SJSA1 (cell line): ENCODE measurements at places on chromosomes 7 and 10. TPM values are rescaled to one million over a fixed set of nuclear protein-coding genes. Genes with fewer than 3 reads are reported as not detected.

- H3K36me3 ChIP-seq: peaks cover 10% of the 10 kb centered on the region
- peak; percentile 87 for DNase-seq
- H3K4me3 ChIP-seq: peak overlapping the region; percentile 97
- peak overlapping the region; percentile 80 for H3K27ac ChIP-seq
- no peaks in the 10 kb centered on the region for H3K27me3 ChIP-seq
Measured at GRCh38 chr10:91163869-91164474, 56.5 kb upstream of the PCGF5 start.

DNA sequence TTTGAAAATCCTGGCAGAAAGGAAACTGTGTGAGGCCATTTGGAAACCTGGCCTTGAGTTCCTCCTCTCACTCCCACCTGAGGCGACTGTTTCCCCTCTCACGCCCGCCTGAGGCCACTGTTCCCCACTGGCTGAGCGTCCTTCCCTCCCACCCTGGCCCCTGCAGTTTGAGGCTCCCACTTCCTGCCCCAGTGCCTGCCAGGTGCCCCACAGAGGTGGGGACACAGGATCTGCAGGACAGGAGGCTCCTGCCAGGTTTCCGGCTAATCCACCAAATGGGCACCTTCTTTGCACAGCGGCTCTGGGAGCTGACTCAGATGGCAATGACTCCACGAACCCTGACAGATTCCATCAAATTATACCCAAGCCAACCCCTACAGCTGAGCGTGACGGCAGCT is 24.3 kb upstream of the LARP4B start:
- no peaks in the 10 kb centered on the region for H3K27me3 ChIP-seq
- H3K36me3 ChIP-seq: no peaks in the 10 kb centered on the region
- no peak overlapping the region for H3K27ac ChIP-seq
- DNase-seq: no peak
- H3K4me1 ChIP-seq: no peaks in the 10 kb centered on the region

GRCh38 chr7:100808354-100808875 is 18.9 kb downstream of the EPHB4 start:
- H3K4me3 ChIP-seq: no peak overlapping the region
- H3K27ac ChIP-seq: no peak overlapping the region
- peaks cover 78% of the 10 kb centered on the region for H3K36me3 ChIP-seq
- H3K4me1 ChIP-seq: peaks cover 6% of the 10 kb centered on the region
- H3K27me3 ChIP-seq: no peaks in the 10 kb centered on the region

DNA sequence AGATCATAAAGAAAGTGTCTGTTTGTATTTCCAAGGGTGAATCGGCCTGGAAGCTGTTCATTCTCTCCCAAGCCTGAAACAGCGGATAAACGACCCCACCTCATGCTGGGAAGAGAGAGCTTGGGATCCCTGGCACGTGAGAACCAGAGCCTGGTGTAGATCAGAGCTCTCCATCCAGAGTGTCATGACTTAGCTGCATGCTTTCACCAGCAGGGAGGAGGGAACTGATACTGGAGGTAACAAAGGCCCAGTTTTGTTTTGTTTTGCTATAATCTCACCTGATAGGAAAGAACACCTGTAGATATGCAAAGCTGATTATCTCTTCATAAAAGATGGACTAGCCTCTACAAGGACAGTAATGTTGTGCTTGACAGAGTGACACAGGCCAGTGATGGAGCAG is 236.6 kb downstream of the POM121L12 start:
- H3K36me3 ChIP-seq: no peaks in the 10 kb centered on the region
- no peak for DNase-seq

- no peaks in the 10 kb centered on the region for H3K27me3 ChIP-seq
- no peaks in the 10 kb centered on the region for H3K4me1 ChIP-seq
- peaks cover 18% of the 10 kb centered on the region; the same call in 1 of the 2 replicates for H3K36me3 ChIP-seq
- H3K4me3 ChIP-seq: no peak overlapping the region
- H3K27ac ChIP-seq: no peak overlapping the region
Measured at GRCh38 chr10:119817991-119818888, 54.4 kb downstream of the MCMBP start.

GRCh38 chr7:137755427-137755826 is 91.3 kb downstream of the DGKI start:
- no peak overlapping the region for H3K4me3 ChIP-seq
- no peaks in the 10 kb centered on the region for H3K4me1 ChIP-seq
- H3K27me3 ChIP-seq: peaks cover 17% of the 10 kb centered on the region
- no peaks in the 10 kb centered on the region for H3K36me3 ChIP-seq
- no peak overlapping the region for H3K27ac ChIP-seq

DNA sequence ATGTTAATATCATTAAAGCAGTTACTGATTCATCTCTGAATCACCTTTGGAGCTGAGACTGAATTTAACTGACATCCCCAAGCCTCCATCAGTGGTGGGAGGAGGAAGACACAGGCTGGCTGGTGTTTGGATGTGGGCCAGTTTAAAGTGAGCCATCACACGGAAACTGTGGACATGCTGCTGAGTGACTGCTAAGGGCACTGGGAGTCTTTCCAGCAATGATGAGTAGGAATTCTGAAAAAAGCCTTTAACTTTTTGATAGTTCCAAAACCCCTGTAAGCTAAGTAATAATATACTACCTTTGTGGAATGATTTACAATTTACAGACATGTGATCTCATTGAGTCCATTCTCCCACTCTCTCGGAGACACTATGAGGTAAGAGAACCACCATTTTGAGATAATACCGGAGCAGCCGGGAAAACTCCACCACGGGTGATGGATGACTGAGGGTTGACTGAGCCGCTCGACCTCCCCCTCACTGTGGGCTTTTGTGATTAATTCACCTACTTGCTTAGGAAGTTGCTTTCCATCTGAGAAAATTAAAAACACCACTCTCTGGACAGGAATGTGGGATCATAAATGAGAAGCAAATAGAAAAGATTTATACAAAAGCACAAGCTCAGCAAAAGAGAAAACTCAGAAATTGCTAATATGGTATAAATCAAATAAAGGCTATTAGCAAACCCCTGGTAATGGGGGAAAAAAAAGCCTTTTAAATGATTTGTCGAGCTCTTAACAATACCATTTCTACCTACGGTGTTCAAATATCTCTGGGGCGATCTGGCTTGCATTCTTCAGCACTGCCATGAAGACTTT is 194.8 kb downstream of the FANK1 start:
- H3K27me3 ChIP-seq: no peaks in the 10 kb centered on the region
- peak overlapping the region; percentile 35; the same call in 1 of the 2 replicates for H3K27ac ChIP-seq
- H3K4me1 ChIP-seq: peaks cover 35% of the 10 kb centered on the region
- no peaks in the 10 kb centered on the region for H3K36me3 ChIP-seq

DNA sequence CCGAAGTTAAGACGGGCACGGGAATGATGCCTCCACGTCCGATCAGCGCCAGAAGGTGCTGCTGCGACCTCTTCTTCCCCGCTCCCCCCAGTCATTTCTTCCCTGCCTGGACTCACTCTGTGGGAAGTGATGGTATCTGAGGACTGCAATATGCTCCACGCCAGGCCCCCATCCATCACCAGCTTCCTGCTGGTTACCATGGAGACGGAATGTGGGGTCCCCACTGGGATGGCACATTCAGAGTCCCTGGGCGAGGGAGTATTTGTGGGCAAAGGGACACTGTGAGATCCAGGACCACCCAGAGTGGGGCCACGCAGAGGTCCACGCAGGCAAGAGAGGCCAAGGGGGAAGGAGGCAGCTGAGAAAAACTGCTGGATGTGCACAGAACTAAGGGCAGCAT is 39.7 kb downstream of the CARD11 start:
- no peak for DNase-seq
- H3K27ac ChIP-seq: no peak overlapping the region
- peaks cover 16% of the 10 kb centered on the region for H3K4me1 ChIP-seq
- no peak overlapping the region for H3K4me3 ChIP-seq

DNA sequence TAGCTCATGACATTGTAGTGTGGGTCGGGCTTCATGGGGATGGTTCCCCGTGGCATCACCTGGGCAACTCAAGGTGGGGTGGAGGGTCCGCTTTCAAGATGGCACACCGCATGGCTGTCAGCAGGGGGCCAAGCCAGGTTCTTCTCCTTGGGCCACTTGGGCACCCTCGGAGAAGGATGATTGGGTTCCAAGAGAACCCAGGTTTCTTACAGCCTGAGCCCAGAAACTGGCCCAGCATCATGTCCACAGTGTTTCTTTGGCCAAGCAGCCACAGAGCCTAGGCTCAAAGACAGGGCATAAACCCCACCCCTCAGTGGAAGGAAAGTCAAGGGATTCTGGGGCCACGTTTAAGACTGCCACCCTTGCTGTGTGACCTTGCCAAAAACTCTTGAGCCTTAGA is 110.6 kb downstream of the PTPN20 start:
- H3K4me1 ChIP-seq: peaks cover 9% of the 10 kb centered on the region; the same call in 1 of the 2 replicates
- peaks cover 9% of the 10 kb centered on the region; the same call in 1 of the 2 replicates for H3K27me3 ChIP-seq
- no peak for DNase-seq
- no peak overlapping the region for H3K4me3 ChIP-seq
- no peak overlapping the region for H3K27ac ChIP-seq
- no peaks in the 10 kb centered on the region for H3K36me3 ChIP-seq

- H3K4me1 ChIP-seq: no peaks in the 10 kb centered on the region
- H3K27ac ChIP-seq: no peak overlapping the region
- H3K4me3 ChIP-seq: no peak overlapping the region
- H3K27me3 ChIP-seq: no peaks in the 10 kb centered on the region
Measured at GRCh38 chr10:34006471-34006870, 672.0 kb upstream of the NRP1 start.

GRCh38 chr7:73969991-73970390 is 58.0 kb upstream of the ELN start:
- peak; percentile 5 for DNase-seq
- no peaks in the 10 kb centered on the region for H3K27me3 ChIP-seq
- no peak overlapping the region for H3K4me3 ChIP-seq
- H3K4me1 ChIP-seq: no peaks in the 10 kb centered on the region
- H3K36me3 ChIP-seq: no peaks in the 10 kb centered on the region

The PVRIG gene
- 1.7 TPM in 1 of 2 replicates, not detected in the other for total RNA-seq

The MRLN gene
- not detected in 2 replicates for total RNA-seq

The FAM237B gene
- not detected in 2 replicates for total RNA-seq

The SP4 gene
- total RNA-seq: 9.1 and 13.6 TPM in 2 replicates

The PRF1 gene
- not detected in 2 replicates for total RNA-seq

The ITPRID1 gene
- total RNA-seq: not detected in 2 replicates

The C10orf71 gene
- total RNA-seq: not detected in 2 replicates

The TMEM184A gene
- 1.8 and 3.2 TPM in 2 replicates for total RNA-seq
